Fibroblast of skin of right quadriceps (primary cell): ENCODE measurements at places on chromosomes 13 and 19.
A peak's percentile ranks its signal among the peaks of the same experiment; 100 is the strongest.

DNA sequence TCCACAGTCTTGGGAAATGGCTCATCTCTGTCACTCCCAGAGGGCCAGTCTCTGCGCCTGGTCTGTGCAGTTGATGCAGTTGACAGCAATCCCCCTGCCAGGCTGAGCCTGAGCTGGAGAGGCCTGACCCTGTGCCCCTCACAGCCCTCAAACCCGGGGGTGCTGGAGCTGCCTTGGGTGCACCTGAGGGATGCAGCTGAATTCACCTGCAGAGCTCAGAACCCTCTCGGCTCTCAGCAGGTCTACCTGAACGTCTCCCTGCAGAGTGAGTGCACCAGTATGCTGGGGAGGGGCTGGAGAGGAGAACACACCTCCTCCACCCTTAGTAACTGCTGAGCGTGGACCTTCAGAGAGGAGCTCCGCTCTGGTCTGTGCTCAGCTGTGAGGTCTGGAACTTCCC, 2.3 kb downstream of the SIGLEC9 start:
- DNase-seq = no peak

DNA sequence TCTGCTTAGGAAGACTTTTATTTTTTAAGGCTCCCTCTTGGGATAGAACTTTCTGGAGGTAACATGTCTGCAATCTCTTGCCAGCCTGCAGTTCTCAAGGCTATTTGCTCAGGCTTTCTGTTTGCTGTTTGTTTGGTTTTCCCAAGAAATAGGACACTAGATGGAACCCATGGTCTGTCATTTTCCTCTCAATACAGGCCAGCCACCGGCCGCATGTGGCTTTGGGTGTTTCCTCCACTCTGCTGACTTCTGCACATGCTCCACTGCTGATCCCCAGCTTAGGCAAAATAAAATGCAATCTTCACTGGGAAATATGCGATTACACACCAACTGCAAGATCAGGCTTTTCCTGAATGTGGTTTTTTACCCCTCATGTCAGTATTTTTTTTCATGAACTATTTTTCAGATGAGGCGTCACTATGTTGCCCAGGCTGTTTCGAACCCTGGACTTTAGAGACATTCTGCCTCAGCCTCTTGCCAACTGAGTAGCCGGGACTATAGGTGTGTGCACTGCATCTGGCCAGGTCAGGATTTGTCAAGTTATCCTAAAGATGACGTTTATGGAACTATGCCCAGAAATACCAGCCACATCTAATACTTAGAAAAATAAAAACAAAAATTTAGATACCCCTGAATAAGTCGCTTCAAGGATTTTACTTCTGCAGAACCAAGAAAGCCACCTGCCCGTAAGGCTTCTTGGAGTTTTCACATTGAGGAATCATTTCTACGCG, 94.3 kb upstream of the PABPC3 start:
- DNase-seq = no peak

DNA sequence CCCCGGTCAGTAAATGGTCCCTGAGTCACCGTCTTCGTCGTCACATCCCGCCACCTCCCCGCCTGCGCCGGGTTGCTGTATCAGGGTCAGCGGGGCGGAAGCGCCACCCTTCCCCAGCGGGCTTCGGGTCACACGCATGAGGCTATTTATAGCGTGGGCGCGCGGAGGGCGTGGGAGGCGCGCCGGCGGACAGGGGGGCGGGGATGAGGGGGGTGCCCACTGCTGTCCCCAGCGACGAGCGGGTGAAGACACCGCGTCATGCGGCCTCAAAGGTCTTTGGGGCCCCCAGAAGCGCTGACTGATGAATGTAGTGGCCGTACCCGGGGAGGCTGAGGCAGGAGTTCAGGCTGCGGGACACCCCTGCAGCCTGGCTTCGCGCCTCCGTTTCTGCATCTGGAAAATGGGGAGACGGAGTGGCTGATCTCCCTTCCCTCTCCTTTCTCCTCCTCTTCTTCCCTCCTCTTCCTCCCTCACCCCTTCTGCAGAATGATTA, 7.9 kb downstream of the UNC13A start:
- peak; percentile 41 for DNase-seq

DNA sequence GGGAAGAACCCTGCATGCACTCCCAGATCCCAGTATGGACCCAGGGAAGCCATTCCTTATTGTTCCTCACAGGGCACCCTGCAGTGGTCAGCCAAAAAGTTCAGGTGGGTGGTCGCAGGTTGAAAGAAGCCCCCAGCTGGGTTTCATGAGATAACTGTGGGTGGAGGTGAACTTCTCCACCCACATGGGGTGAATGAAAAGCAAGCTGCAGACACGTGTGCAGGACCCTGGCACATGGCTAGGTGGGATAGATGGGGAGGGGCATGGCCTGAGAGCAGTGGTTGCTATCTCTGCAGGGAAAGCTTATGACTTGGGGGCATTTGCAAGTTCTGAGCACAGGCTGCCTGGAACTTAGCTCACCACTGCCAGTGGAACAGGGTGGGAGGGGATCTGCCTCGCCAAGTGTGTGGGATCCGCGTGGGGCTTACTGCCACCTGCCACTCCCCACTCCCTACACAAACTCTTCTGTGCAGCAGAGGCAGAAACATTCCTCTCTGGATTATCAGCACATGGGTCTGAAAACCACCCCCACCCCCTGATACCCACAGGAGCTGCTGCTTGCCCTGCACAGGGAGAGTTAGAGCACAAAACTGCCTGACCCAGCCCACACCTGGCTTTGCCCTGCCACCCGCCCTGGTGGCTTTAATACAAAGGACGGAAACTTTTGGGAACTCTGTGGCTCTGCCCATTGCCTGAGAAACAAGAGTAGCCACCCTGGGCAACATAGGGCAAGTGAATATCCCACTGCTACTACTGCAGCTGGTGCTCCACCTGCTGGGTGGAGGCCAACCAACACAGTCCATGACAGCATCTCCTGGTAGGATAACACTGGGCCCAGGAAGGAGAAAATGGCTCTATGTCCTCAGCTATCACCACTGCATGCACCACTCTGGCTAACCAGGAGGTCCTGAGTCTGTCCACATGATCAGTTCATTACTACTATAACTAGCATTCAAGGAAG, 24.4 kb downstream of the PLA2G4C start:
- no peak for DNase-seq

DNA sequence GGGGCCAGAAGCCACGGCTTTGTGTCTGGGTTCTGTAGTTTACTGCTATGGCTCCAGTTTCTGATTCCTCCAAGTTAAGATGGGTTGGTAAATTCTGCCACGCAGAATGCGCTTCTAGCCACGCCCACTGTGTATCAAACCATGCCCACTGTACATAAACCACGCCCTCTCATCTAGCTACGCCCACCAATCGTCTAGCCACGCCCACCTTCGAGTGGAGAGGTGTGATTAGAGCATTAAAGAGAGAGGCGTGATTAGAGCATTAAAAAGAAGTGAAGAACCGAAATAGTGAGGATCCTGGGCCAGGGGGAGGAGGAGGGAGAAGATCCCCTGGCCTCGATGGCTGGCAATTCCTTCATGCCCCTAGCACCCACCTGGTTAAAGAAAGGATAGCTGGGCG, 43.7 kb upstream of the ADGRE5 start:
- peak; percentile 17 for DNase-seq

- no peak for DNase-seq
Measured at GRCh38 chr13:96629331-96629730, 364.9 kb downstream of the OXGR1 start.

- no peak for DNase-seq
Measured at GRCh38 chr13:44425041-44425814, 51.6 kb downstream of the SERP2 start.
